ENCODE measurements at places on chromosomes 4 and X. TPM values are rescaled to one million over a fixed set of nuclear protein-coding genes. Genes with fewer than 3 reads are reported as not detected.

FAM133A gene
- not detected for total RNA-seq

PFKFB1 gene
- total RNA-seq, result not detected

ATP2B3 gene
- not detected for total RNA-seq

PNCK gene
- total RNA-seq, result 0.19 TPM

CT83 gene
- total RNA-seq, result not detected

PPBP gene
- total RNA-seq, result not detected

GPR50 gene
- not detected for total RNA-seq

PCDH10 gene
- total RNA-seq, result 1.0 TPM

GLRA2 gene
- not detected for total RNA-seq

TEX13A gene
- total RNA-seq, result not detected

IQCM gene
- total RNA-seq, result not detected

DUSP21 gene
- total RNA-seq, result not detected
